ENCODE measurements at places on chromosomes 2 and 18.
A peak's percentile ranks its signal among the peaks of the same experiment; 100 is the strongest.

DNA sequence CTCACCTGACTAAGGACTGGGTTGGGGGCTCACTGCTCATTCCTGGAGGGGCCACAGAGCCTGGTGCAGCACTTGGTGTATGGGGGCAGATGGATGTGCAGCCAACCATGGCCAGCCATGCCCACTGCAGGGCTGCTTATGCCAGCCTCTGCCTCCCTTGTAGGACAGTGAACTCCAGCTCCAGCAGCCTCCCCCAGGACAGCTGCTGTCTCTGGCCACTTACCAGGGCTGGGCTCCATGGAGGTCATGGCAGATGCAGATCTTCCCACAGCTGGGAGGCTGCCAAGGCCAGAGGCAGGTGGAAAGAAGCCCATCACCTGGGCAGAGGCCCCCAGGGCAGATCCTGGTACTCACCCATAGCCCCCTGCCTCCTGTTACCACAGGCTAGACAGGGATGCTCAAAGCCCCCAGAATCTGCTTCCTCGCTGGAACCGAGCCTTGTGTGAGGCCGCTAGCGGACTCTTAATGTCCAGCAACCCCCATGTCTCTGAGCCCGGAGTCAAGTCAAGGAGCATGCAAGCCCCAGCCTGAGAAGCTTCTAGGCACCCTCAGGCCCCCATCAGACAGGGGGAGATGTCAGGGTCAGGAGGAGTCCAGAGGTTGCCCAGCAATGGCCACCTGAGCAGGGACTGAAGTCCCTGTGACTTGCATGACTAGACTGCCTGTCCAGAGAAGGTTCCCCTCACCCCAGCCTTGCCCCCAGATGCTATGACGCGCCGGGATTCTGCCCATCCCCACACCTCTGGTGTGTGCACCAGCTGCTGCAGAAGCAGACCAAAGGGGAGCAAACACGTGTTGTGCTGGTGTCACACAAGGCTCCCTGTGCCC lies 123.6 kb downstream of the TWIST2 start:
- no peak for DNase-seq

DNA sequence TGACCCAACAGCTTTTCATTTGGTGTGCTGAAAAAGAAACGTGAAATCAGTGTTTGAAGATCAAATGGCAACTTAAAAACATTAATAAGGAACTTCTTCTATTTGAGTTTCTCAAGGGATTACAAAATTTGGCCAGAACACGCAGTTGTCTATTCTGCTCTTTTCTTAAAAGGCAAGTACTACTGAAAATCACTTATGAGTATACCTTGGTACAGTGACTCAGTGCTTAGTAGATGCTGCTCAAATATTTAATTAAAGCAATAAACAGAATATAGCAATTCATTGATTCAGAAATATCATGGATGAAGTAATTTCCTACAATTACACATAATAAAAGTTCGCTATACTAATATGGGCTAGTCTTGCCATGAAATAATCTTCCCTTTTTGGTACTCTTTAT lies 38.2 kb upstream of the MCM6 start:
- DNase-seq, result no peak

- no peak for DNase-seq
These were observed 61.3 kb downstream of the TMEM247 start for GRCh38 chr2:46540496-46541331.

GRCh38 chr2:89767572-89768435 lies 1076.3 kb downstream of the RPIA start:
- DNase-seq, result no peak

- peak; percentile 7 for DNase-seq
These were observed 120.4 kb downstream of the DCDC2C start for GRCh38 chr2:3823748-3824147.

DNA sequence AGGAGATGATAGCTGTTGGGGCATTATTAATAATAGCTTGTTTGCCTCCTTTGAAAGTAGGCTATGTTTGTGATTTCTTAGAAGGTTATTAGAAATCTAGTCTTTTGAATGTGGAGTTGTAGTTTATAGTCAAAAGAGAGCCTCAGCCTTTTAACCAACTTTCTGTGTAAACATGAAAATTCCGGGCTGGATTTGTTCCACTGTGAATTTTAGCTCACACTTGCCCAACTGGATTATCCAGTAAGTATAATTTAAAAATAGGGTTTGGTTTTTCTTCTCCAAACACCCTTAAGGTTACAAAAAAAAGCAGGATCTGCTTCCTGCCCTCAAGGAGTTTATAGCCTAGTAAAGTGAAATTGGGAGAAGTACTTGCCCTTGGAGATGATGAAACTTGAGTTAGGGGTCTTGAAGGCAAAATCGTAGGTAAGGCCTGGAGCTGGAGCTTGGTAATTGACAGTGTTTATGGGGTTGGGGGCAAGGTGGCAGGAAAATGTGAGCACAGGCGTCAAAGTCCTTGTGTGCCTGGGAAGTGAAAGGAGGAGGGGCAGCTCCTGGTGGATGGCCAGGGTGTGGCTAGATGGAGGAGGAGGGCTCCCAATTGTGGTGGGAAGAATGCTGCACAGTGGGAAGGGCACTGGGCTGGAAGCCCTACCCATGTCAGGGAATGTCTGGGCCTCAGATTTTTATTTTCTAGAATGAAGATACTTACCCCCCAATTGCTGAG lies 21.3 kb downstream of the ITGA6 start:
- no peak for DNase-seq

Measured in AG04450 (cell line).